AG04450 (cell line): ENCODE measurements at places on chromosomes 11 and 22.

DNA sequence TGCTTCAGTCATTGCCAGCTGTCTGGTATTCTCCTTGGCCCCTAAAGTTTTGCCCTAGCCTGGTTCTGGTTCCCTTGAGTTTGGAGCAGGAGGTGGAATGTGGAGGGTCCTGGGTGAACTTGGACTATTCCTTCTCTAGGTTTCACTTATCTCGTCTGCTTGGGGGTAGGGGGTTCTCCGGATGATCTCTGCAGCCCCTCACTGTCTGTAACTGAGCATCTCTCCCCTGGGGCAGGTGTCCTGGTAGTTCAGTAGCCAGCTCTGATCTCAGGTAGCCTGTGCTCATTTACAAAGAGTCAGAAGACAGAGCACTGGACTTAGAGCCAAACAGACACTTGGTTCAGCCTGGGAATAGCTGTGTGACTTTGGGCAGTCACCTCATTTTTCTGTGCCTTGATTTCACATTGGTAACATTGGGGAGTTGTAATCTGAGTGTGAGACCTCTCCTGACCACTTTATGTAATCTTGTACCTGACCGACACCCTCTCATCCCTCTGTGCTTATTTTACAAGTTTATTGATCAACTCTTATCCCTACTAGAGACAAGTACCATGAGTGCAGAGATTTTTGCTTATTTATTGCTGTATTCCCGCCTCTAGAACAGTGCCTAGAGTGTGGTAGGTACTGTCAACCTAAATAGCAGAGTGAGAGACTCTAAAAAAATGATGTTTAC lies 804 bp downstream of the CCDC134 start:
- no peak for DNase-seq

- no peak for DNase-seq
Measured at GRCh38 chr22:25668437-25668836, 73.6 kb upstream of the MYO18B start.

DNA sequence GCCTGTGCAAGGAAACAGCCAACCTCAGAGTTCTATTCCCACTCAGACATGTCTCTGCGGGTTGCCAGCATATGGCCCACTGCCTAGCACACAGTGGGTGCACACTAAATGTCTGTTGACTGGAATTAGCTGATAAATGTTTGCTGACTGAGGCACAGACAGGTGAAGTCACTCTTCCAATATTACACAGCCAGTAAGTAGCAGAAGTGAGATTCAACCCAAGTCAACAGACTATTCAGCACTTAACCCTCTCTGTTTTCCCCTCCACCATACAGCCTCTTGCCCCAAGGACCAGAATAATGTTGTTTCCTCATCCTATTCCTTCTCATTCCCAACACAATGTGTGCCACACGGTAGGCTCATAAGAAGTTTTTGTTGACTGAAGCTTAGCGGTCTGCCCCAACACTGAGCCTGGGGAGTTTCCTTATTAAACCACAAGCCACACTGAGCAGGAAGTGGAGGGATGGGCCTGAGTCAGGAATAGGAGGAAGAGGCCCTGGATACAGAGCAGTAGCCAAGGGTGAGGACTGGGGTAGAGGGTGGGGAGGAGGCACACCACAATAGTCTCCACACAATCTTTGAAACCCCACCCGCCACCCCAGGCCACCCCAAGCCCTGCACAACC lies 15.7 kb upstream of the IL10RA start:
- no peak for DNase-seq

- DNase-seq = no peak
Measured at GRCh38 chr11:109733245-109733644, 311.3 kb downstream of the C11orf87 start.

DNA sequence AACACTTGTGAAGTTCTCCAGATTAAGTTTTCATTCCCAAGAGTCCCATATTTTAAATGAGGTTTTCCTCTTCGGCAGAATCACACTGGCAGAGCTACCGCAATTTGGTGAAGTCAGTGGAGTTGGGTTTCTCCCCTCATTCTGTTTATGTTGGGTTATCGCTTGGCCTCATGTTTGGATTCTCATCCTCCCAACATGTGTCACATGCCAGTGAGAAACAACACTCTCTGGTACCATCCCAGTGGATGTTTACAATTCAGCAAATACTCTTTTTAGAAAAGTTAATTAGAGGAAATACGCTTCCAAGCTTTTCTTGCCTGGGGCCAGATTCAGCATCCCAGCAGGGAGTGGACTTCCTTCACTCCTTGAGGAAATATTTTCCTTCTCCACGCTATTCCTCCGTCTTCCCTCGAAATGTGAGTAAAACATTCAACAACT lies 2.1 kb downstream of the PAMR1 start:
- DNase-seq = no peak

GRCh38 chr11:111976767-111977145 lies 39.6 kb downstream of the DIXDC1 start:
- DNase-seq = no peak

DNA sequence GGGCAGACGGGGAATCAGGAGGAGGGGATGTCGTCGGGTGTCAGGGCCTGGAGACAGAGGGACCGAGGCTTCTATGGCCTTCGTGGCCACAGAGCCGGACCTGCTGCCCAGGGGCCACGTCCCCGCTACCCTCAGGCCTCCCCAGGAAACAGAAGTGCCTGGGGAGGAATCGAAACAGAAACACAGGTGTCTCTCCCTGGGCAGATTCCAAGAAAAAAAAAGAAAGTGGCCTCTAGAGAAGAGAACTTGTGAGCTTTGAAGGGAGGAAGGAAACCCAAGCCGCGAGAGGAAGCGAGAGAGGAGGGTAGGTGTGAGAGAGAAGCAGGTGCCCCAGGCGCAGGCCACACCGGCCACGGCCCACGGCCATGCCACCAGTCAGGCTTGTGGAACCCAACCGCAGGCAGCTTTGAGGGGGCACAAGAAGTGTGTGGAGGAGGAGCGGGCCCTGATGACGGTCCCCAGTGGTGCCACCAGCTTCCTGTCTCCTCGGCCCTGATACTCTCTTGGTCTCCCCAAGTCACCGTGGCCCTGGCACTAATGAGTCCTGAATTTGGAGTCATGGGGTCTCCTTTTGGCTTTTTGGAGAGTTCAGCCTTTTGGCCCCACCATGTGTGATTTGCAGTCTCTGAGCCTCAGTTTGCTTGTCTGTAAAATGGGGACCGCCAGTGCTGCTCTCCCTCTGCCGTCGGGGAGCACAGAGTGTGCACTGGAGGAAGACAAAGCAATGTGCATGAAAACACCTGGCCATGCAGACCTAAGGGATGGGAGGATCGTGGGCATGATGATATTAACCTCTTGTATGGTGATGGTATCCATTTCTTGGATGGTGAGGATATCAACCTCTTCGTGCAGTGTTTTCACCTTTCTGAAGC lies 25.2 kb downstream of the LIF start:
- no peak for DNase-seq

GRCh38 chr11:112834277-112834755 lies 126.9 kb upstream of the NCAM1 start:
- DNase-seq = no peak

DNA sequence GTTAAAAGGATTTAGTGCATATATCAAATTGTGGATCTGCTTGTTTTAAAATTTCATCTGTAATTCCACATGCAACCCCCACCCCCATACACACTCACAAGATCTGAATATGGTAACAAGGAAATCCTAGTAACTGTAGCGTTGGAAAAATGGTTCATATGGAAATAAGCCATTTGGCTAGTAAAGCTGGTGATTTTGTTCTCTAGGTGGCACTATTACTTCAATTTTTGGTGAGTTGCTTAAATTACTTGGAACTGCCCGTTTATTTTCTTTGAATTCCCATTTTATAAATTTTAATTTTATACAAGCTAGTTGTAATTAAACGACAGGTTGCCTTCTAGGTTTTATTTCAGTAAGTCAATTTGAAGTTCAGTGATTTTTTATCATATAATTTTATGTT lies 5.3 kb downstream of the BDNF start:
- DNase-seq = no peak

- no peak for DNase-seq
Measured at GRCh38 chr11:46047520-46047919, 73.7 kb downstream of the PHF21A start.

- DNase-seq = no peak
Measured at GRCh38 chr11:12577725-12578644, 96.2 kb upstream of the TEAD1 start.

- no peak for DNase-seq
Measured at GRCh38 chr11:66075273-66075672, 5.2 kb downstream of the PACS1 start.

GRCh38 chr11:2943711-2944118 lies 14.5 kb upstream of the PHLDA2 start:
- no peak for DNase-seq

- no peak for DNase-seq
Measured at GRCh38 chr11:17014321-17014832, at the start of gene PLEKHA7. Gene PLEKHA7, minus strand, starts transcription at chr11:17014414. Its CDS starts 13 bp downstream, at chr11:17014401.

DNA sequence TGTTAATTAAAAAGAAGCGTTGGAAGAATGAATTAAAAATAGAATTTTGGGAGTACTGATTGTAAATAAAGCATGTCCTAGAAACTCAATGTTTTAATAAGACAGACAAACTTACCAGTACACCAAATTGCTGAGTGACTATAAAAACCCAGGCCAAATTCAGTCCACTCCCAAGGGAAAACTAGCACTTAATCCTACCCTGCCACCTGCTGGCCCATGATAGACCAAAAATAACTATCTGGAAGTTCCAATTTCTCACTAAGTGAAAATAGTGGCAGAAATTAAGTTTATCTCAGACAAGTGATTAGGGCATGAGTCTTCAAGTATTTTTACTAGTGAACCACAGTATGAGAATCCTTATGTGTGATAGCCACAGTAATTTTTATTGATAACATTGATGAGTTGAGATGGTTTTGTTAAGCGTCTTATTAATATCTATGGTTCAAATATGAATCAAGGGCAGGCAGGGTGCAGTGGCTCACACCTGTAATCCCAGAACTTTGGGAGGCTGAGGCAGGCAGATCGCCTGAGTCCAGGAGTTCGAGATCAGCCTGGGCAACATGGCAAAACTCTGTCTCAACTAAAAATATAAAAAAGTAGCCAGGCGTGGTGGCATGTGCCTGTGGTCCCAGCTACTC lies 9.8 kb upstream of the DDX10 start:
- DNase-seq = no peak

DNA sequence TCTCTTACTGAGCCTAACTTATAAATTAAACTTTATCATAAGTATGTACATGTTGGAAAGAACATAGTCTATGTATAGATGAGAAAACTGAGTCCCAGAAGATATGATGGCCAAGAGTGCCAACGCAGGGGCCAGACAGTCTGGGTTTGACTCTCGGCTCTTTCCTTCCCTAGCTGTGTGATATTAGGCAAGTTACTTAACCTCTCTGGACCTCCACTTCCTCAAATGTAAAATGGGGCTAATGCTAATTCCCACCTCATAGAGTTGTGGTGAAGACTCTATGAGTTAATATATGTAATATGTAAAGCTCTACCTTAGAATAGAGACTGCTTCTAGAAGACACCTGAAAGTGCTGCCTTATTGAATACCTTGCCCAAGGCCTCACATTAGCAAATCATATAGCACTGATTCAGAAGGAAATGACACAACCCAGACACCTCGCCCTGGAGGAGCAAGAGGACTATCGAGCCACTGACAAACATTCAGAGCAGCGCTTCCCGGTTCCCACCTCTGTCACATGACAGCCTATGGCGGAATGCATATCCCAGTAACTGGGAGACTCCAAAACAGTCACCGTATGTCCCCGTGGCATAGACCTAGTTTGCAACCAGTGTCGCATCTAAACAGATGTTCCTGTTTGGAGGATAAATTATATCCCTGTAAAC lies 11.3 kb upstream of the CCDC86 start:
- no peak for DNase-seq

- no peak for DNase-seq
Measured at GRCh38 chr11:16393340-16393739, 37.0 kb upstream of the SOX6 start.

- DNase-seq = no peak
Measured at GRCh38 chr22:26481694-26482093, 1.9 kb downstream of the HPS4 start.

GRCh38 chr11:43689167-43689566 lies 8.6 kb downstream of the HSD17B12 start:
- no peak for DNase-seq

- no peak for DNase-seq
Measured at GRCh38 chr11:116506263-116506825, 266.4 kb downstream of the BUD13 start.

DNA sequence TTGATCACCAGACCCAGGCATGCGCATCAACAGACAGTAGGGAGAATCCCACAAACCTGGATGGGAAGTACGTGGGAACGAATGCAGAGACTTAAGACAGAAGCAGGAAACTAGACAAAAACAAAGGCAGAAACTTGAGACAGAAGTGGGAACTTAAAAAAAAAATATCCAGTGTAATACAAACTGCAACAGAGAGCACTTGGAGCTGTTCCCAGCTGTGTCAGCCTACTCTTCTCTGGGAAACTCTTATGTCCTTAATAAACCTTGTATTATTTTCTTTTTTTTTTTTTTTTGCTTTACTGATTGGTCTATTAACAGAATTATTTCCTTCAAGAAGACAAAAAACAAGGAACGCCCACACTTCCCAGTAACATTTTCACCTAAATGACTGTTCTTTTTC lies 1818.1 kb upstream of the RAG2 start:
- no peak for DNase-seq

DNA sequence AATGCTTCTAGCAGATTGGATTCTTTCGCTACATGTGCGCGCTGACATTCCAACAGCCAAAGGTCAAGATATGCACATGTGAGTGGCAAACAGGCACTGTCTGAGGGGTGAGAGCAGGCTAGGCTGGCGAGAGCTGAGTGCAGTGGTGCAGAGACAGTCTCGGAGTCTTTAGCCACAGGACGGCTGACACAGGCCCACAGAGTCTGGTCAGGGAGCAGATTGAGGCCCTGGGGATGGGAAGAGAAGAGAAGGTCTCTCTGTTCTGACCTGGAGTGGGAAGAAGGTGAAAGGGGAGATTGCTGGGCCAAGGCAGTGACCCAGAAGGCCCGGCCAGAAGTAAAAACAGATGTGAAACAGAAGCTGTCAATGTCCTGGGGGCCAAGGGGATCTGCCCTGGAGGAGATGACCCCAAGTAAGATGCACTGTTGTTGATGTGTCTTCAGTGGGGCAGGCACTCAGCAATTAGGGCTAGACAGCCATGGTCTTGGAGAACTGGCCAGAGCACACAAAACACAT lies 197.8 kb downstream of the ETS1 start:
- DNase-seq = no peak
